ENCODE measurements at places on chromosomes 5 and 9.
A peak's percentile ranks its signal among the peaks of the same experiment; 100 is the strongest.

- no peak for DNase-seq
Measured at GRCh38 chr5:11897781-11898180, 6.5 kb downstream of the CTNND2 start.

DNA sequence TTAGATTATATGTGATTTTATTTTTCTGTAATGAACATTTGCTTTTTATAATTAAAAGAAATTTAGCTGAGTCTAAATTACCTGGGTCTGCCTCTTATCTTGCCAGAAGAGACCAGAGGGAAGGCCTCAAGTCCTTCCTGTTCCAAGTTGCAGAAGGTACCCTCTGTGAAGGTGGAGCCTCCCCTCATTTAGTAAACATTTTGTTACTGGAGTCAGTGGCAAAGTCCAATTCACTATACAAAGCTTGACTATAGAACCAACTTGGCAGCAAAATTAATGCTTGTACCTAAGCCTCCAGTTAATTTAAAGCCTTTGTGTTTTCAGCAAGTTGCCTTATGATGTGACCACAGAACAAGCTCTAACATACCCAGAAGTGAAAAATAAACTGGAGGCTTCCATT lies 42.8 kb upstream of the F2R start:
- DNase-seq = no peak

- DNase-seq = no peak
Measured at GRCh38 chr5:3508395-3508794, 87.2 kb upstream of the IRX1 start.

GRCh38 chr5:26121338-26121737 lies 917.0 kb downstream of the CDH9 start:
- DNase-seq = no peak

DNA sequence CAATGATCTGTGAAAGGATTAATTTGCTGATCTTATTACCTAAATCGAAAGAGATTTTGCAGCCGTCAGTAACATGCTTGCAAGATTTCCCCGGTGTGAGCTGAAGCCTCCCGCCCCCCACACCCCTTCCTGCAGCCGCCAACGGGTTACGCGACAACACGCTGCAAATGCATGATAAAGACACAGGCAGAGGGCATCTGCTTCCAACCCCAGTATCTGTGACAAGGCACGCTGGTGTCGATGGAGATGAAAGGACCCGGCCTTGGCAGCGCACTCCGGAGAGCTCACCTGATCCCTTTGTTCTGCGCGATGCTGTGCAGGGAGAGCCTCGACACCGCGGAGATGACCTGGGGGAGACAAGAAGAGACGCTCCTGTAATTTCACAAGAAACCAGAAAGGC lies 122.9 kb upstream of the SARDH start:
- peak; percentile 45 for DNase-seq

Measured in NCI-H1092 treated with DMSO at 0.1 percent for 48 hours (cell line).